Activated CD4-positive, CD25-positive, alpha-beta regulatory T cell treated with anti-CD3 and anti-CD28 coated beads, Interleukin-2, amount 50 U/mL, for 72 hours (primary cell): ENCODE measurements at places on chromosomes 7 and 10.

- DNase-seq = no peak
Measured at GRCh38 chr7:101950450-101951119, 133.2 kb downstream of the CUX1 start.

GRCh38 chr7:157526913-157527634 lies 190.3 kb downstream of the DNAJB6 start:
- DNase-seq = no peak

DNA sequence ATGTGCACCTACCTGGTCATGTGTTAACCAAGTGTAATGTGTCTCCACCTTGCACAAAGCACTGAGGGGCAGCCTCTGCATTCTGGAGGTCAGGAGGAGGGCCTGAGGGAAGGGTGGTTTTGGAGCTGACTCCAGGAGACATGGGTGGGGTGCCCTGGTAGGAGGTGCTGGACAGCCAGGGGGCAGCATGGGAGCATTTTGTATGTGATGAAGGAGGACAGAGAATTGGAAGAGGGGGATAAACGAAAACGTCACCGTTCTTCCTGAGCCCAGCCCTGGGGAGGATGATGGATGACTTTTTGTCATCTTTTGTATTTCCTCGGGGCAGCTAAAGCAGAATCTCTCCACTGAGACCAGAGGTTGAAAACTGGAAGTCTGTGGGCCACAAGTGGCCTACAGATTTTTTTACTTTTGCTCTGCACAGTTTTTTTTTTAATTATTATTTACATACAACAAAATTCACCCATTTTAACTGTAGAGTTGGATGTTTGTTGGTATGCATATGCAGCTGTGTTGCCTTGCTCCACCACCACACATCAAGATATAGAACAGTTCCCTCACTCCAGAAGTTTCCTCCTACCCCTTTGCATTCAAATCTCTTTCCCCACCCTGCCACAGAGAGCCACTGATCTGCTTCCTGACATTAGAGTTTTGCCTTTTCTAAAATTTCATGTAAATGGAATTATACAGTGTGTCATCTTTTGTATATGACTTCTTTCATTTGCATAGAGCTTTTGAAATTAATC lies 242.5 kb downstream of the VTI1A start:
- DNase-seq = no peak

- DNase-seq = no peak
Measured at GRCh38 chr7:46811529-46811928, 770.4 kb downstream of the TNS3 start.

DNA sequence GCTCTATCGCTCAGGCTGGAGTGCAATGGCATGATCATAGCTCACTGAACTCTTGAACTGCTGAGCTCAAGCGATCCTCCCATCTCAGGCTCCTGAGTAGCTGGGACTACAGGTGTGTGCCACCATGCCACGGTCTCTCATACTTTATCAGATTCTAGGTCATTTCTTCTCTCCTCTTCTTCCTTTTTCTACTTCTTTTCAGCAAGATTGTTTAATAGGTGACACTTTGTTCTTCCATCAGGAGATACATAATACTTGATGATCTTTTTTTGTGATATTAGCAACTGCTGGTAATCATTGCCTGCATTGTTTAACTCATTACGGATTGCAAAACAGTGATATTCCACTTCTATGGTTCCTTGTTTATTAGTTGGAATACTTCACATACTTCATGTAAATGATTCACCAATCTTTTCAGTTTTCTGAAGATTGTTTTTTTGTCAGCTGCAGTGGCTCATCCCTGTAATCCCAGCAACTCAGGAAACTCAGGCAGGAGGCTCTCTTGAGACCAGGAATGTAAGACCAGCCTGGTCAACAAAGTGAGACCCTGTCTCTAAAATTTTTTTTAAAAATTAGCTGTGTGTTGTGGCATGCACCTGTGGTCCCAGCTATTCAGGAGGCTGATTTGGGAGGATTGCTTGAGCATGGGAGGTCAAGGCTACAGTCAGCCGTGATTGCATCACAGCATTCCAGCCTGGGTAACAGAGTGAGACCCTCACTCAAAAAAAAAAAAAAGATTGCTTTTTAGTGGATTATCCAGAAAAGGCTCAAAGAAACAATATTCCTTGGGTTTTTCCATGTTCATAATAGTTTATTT lies 36.2 kb upstream of the CHST3 start:
- no peak for DNase-seq

DNA sequence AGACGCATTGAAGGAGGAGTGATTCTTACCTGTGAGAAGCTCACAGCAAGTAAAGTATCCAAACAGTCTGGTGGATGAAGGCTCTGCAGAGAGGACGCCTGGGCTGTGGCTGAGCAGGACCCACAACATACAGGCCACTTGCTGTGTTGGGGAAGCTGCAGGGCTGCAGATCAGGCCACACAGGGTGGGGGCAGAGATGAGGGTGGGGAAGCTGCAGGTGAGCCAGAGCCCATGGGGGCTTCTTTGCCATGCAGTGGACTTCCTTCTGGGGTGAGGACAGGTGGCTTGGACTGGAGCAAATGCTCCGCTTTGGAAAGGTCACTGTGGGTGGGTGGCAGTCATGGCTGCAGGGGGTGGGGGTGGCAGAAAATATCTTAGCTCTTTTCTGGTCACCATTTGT lies 214.8 kb downstream of the GLRX3 start:
- DNase-seq = no peak

DNA sequence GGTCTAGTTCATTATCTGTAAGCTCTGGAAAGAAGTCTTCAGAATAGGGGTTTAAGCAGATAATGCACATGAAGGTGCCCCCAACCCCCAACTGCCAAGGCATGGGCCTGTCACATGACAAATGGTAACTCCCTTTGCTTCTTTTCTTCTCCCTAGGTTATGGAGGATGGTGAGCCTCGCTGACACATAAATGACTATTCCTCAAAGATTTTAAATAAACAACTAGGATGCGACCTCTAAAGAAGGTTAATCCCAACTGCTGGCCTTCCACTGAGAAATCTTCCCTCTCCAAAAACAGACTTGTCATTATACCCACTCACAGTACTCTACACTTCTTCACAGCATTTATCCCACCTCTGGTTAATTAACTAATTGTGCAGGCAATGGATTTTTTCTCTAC lies 75.7 kb upstream of the FAM133B start:
- no peak for DNase-seq

GRCh38 chr7:104327534-104327933 lies 869 bp upstream of the LHFPL3 start:
- DNase-seq = no peak

DNA sequence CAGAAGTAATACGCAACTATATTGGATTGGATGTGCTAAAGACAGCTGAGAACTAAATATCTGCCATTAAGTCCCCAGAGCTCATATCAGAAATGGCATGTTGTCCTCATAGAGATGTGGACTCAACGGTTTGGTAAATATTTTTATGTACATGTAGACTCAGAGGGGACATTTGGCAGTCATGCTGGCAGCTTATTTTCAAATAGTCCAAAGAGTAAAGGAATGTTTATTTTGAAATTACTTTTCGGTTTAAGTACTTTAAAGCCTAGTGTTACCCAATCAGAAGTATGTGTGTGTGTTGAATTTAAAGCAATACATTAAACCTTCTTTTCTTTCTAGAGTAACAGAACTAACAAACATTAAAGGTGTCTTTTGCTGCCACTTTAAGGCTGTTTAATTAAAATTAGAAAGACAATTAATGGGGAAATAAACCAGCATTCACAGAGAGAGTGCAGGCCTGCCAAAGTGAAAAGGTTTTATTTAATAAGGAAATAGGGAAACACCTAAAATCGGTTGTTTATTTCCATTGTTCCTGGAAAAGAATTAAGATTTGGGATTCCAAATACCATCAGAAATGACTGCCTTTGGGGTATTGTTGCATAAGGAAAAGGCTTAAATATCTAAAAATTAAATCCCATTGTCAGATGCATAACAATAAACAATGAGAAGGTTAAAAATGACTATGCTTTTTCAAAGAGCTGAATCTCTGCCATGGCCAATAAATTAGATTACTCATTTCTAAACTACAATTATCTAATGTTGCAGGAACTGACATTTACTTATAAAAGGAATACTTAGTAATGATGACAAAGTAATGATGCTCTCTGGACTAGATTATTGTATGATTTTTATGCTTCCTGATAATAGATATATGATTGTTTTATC lies 113.4 kb upstream of the AHR start:
- DNase-seq = no peak

- DNase-seq = peak; percentile 30
Measured at GRCh38 chr7:79452032-79452494, 1.4 kb downstream of the MAGI2 start.
